Hepatocyte (in vitro differentiated cells): ENCODE measurements at places on chromosomes 1 and 21.

DNA sequence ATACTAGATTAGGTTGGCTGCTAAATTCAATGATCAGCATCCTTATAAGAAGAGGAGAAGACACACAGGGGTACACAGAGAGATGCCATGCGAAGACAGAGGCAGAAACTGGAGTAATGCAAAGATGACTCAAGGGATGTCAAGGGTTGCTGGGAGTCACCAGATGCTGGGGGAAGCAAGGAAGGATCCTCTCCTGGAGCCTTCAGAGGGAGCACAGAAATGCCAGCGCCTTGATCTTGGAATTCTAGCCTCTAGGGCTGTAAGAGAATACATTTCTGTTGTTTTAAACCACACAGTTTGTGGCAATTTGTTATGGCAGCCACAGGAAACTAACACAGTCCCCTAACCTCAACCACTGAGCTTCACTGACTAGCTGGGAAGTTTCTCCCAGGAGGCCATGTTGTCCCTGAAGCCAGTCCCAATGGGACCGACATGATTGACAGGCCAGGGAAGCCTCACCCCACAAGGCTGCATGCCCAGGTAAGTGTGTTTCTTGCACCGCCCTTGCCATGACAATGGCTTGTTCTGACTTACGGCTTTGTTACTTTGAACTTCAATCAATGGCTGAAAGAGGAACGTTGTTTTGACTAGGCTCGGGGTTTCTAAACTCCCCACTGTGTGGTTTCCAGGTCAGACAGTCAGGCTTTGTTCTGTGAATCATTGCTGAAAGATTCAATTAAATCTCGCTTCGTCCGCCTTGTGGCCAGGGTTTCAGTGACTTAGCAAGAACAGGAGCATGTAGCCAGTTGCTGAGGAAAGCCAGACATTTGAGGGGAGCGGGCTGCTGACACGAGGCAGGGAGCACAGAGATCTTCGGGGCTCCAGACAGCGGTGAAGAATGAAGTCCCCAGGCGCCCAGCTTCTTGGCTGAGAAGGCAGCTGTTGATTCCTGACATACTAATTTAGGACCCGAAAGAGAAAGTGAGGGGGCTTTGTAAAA is 62.3 kb downstream of the RUNX1 start:
- no peak overlapping the region for H3K4me3 ChIP-seq
- H3K4me1 ChIP-seq = no peaks in the 10 kb centered on the region
- no peaks in the 10 kb centered on the region for H3K27me3 ChIP-seq
- peak; percentile 26 for DNase-seq

DNA sequence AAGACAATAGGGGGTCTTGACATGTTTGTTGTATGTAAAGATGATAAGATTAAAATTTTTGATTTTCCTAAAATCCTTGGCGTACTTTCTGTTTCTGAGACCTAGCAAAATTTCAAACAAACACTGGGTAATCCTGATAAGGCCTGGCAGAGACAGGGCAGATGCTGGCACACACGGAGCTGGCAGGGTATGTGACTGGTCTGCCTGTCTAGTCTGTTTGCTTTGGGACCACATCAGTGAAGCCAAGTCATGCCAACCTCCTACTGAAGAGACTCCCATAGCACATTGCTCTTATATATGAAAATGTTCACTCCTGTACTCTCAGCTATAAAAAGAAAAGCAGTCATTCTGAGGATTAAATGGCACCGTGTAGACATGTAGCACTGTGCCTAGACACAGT is 14.1 kb downstream of the TOR3A start:
- H3K4me3 ChIP-seq = no peak overlapping the region
- no peak overlapping the region for H3K27ac ChIP-seq
- no peaks in the 10 kb centered on the region for H3K27me3 ChIP-seq

GRCh38 chr1:242224461-242224860 is 225.6 kb upstream of the MAP1LC3C start:
- DNase-seq = no peak
- H3K36me3 ChIP-seq = no peaks in the 10 kb centered on the region
- H3K27me3 ChIP-seq = no peaks in the 10 kb centered on the region
- no peaks in the 10 kb centered on the region for H3K4me1 ChIP-seq
- H3K4me3 ChIP-seq = no peak overlapping the region

DNA sequence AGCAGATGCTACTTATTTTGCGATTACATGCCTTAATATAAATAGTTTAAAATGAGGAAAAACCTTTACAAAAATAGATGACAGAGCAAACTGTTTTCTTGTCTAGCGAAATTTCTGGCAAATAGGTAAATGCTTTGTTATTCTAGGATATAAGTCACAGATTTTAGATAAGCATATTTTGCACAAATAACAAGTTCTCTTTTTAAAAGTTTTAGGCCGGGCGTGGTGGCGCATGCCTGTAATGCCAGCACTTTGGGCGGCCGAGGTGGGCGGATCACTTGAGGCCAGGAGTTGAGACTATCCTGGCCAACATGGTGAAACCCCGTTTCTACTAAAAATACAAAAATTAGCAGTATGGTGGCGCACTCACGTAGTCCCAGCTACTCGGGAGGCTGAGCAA is 20.3 kb upstream of the ERRFI1 start:
- H3K36me3 ChIP-seq = no peaks in the 10 kb centered on the region
- H3K27me3 ChIP-seq = no peaks in the 10 kb centered on the region
- H3K4me1 ChIP-seq = no peaks in the 10 kb centered on the region
- no peak overlapping the region for H3K4me3 ChIP-seq

- no peaks in the 10 kb centered on the region for H3K27me3 ChIP-seq
- H3K4me1 ChIP-seq = peaks cover 9% of the 10 kb centered on the region
- no peak overlapping the region for H3K4me3 ChIP-seq
- no peak for DNase-seq
- H3K27ac ChIP-seq = no peak overlapping the region
- H3K36me3 ChIP-seq = no peaks in the 10 kb centered on the region
Measured at GRCh38 chr1:200146100-200146499, 118.6 kb downstream of the NR5A2 start.

DNA sequence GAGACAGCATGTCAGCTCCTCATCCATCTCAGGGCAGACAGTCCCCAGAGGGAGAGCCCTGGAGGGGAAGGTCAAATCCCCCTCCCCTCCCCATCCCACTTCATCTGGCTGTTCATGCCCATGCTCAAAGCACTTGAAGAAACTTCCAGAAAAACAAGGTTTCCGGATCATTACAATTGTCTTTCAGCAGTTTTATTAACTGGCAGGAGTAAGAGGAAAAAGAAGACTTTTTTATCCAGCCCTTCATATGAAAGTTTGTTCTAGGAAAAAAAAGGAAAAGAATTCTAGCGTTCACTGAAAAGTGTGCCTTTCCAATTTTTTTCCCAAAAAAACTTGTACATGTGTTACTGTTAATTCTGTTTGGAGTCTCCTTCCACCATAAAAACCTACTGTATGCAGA is 145.7 kb upstream of the TIAM1 start:
- H3K4me1 ChIP-seq = no peaks in the 10 kb centered on the region
- no peak overlapping the region for H3K4me3 ChIP-seq
- H3K27ac ChIP-seq = no peak overlapping the region
- no peaks in the 10 kb centered on the region for H3K36me3 ChIP-seq
- no peak for DNase-seq

- no peaks in the 10 kb centered on the region for H3K36me3 ChIP-seq
- H3K4me1 ChIP-seq = no peaks in the 10 kb centered on the region
- no peak overlapping the region for H3K4me3 ChIP-seq
- no peak for DNase-seq
Measured at GRCh38 chr1:160826546-160826945, 30.6 kb downstream of the LY9 start.

DNA sequence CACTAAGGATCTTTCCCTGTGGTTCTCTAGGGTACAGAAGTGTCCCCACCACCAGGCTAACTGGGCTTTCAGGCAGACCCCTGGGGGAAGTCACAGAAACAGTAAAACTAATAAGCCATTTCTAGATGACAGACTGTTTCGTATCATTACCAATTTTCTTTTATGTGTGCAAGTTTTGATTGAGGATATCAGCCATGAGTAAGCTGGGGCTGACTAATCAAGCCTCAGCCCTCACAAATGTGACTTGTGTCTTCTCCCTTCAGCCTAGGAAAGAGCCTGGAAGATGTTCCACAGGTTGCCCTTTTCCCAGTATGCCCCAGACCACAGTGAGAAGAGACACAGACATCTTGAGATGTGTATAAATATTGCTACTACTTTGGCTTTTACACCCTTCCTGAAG is 10.5 kb downstream of the PTGFRN start:
- H3K27ac ChIP-seq = no peak overlapping the region
- no peak for DNase-seq
- H3K4me3 ChIP-seq = no peak overlapping the region
- H3K36me3 ChIP-seq = no peaks in the 10 kb centered on the region
- no peaks in the 10 kb centered on the region for H3K27me3 ChIP-seq

- no peaks in the 10 kb centered on the region for H3K36me3 ChIP-seq
- H3K27ac ChIP-seq = peak overlapping the region; percentile 41
- no peak overlapping the region for H3K4me3 ChIP-seq
- no peak for DNase-seq
Measured at GRCh38 chr1:198794498-198794897, 155.7 kb downstream of the PTPRC start.

GRCh38 chr1:175219774-175220173 is 27.2 kb upstream of the KIAA0040 start:
- no peak overlapping the region for H3K4me3 ChIP-seq
- H3K27ac ChIP-seq = no peak overlapping the region
- H3K27me3 ChIP-seq = no peaks in the 10 kb centered on the region
- no peak for DNase-seq
- peaks cover 20% of the 10 kb centered on the region for H3K4me1 ChIP-seq

DNA sequence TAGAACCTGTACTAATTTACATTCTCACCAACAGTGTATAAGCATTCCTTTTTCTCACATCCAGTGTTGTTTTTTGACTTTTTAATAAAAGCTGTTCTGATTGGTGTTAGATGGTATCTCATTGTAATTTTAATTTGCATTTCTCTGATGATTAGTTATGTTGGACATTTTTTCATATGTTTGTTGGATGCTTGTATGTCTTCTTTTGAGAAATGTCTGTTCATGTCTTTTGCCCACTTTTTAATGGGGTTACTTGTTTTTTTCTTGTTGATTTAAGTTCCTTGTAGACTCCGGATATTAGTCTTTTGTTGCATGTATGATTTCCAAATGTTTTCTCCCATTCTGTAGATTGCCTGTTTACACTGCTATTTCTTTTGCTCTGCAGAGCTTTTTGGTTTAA is 8.0 kb downstream of the COG2 start:
- H3K27me3 ChIP-seq = no peaks in the 10 kb centered on the region
- no peaks in the 10 kb centered on the region for H3K36me3 ChIP-seq
- no peak overlapping the region for H3K4me3 ChIP-seq
- DNase-seq = no peak

- no peaks in the 10 kb centered on the region for H3K36me3 ChIP-seq
- peaks cover 8% of the 10 kb centered on the region for H3K4me1 ChIP-seq
- H3K27me3 ChIP-seq = no peaks in the 10 kb centered on the region
- peak overlapping the region; percentile 43 for H3K27ac ChIP-seq
Measured at GRCh38 chr1:32345289-32345827, 9.3 kb upstream of the MARCKSL1 start.

- H3K36me3 ChIP-seq = no peaks in the 10 kb centered on the region
- no peak for DNase-seq
Measured at GRCh38 chr21:19833082-19833481, 1165.1 kb upstream of the NCAM2 start.

- no peak overlapping the region for H3K27ac ChIP-seq
- DNase-seq = peak; percentile 60
- no peaks in the 10 kb centered on the region for H3K36me3 ChIP-seq
- peaks cover 5% of the 10 kb centered on the region for H3K4me1 ChIP-seq
- no peak overlapping the region for H3K4me3 ChIP-seq
Measured at GRCh38 chr1:205939690-205940330, 3.4 kb downstream of the SLC26A9 start.
